ENCODE measurements at places on chromosomes 2 and 18. TPM values are rescaled to one million over a fixed set of nuclear protein-coding genes. Genes with fewer than 3 reads are reported as not detected.

GRCh38 chr2:146461068-146461467 lies 1383.8 kb upstream of the ACVR2A start:
- no peak for DNase-seq

DNA sequence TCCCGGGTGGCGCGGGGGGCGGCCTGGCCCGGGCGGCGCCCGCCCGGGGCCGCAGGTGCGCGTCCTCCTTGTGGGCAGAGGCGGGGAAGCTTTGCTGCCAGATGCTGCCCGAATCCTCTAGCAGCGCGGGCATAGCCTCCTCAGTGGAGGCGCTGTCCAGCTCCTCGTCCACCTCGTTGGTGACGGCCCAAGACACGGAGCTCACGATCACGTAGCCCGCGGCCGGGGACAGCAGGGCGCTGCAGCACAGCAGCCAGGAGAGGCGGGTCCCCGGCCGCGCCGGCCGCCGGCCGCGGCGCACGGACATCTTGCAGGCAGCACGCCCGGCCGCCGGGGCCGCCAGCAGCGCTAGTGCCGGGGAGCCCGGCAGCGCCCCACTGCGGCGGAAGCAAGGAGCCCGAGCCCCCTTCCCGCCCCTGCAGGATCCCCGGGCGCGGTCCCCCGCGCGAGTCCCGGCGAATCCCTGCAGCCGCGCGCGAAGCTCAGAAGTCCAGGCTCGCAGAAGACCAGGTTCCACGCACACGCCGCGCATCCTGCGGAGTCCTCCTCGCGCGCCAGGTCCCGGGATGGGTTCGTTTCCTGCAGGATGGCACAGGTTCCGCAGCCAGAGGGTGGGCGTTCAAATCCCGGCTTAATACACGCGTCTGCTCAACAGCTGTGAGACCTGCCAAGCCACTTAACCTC lies at the start of gene CREG2:
CREG2 (minus strand) TSS at position 353 of the 684 bp plus-strand sequence; CDS start at position 307, 46 bp downstream.
- no peak for DNase-seq

- DNase-seq = no peak
These were observed 88.1 kb downstream of the PRPF40A start for GRCh38 chr2:152629202-152629601.

DNA sequence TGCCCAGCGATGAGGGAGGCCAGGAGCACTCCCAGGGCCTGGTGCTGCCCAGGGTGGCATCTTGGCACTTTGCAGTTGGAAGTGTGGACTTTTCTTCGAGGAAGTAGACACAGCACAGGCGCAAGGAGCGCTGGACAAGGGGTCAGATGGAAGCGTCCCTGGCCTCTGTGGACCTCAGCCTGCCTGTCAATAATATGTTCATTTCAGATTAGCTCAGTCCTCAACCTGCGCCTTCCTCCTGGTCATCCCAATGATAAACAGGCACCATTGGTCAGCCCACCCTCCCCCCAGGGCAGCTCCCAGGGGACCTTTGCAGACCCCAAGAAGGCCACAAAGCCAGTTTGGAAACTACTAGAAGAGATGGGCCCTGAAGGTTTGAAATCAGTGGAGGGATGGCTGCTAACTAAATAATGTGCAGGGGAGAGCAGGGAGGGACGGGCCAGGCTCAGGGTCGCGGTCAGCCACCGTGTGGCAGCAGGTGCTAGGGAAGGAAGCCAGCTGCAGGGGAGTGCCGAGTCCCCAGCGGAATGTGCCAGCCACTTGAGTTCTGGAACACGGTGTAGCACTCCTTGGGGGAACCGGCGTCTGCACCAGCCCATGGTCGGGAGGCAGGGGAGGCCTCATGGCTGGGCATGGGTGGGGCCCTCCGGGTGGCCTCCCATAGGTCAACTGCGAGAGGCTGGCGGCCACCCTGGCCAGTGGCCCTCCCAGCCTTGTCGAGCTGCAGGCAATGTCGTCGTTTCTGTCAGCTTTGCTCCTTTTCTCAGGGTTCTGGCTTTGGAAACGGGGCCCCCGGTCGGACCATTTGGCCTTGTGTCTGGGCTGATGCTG lies 59.9 kb downstream of the ADI1 start:
- no peak for DNase-seq

MOCOS gene
- total RNA-seq = 1.6 TPM

MEP1B gene
- not detected for total RNA-seq

- DNase-seq = no peak
These were observed 43.9 kb downstream of the FOSL2 start for GRCh38 chr2:28436525-28437051.

ABCB11 gene
- total RNA-seq = 0.79 TPM

GRCh38 chr2:168210895-168211570 lies 36.4 kb downstream of the STK39 start:
- peak; percentile 3 for DNase-seq

- DNase-seq = no peak
These were observed 48.4 kb downstream of the LRP1B start for GRCh38 chr2:142082368-142082767.

DNA sequence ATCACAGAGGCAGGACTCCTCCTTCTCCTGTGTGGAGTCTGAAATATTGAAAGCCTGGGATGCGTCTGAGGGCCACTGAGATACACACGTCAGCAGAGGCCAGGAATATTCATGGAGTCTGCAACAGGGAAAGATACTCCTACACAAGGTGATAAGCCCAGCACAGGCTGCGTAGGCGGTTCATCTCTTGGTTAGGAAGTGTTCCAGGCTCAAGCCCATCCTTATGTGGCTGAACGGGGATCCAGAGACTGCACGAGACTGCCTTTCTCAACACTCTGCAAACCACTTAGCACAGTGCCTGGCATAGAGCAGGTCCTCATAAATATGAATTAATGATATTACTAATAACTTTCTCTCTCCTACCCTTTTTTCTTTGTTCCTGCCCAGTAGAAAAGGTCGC lies 29.2 kb upstream of the AGPS start:
- DNase-seq = no peak

DNA sequence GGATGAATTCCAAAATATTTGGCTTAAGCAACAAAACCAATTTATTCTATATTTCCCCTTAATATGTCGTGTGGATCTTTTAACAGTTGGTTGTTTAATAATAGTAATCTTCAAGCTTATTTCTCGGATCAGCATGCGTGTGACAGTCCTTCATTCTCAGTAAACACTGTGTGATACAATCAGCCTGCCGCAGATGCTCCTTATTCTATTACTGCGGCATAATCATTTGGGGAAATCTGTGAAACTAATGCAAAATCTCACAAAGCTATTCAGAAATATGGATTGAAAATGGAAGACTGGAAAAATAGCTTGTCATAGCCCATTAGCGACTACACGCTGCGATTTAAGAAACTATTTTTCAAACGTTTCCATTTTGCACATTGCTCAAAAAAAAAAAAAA lies 36.9 kb downstream of the LINC00305 start:
- no peak for DNase-seq

ZNF385B gene
- total RNA-seq = 0.89 TPM

DNA sequence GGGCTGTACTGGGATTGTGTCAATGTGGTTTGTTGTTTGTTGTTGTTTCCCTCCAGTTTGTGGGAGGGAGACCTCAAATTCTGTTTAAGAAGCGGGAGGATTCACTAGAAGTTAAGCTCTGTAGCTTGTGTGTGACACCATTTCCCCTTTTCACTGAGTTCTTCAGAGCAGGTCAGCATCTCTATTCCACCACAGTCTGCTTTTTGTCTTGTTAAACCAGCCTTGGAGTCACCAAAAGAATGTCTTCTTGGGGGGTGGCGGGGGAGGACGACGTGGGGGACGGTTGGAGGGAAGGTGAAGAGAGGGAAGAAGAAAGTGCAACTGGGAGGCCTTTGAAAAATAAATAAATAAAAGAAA lies 2.3 kb upstream of the BCL11A start:
- no peak for DNase-seq

DNA sequence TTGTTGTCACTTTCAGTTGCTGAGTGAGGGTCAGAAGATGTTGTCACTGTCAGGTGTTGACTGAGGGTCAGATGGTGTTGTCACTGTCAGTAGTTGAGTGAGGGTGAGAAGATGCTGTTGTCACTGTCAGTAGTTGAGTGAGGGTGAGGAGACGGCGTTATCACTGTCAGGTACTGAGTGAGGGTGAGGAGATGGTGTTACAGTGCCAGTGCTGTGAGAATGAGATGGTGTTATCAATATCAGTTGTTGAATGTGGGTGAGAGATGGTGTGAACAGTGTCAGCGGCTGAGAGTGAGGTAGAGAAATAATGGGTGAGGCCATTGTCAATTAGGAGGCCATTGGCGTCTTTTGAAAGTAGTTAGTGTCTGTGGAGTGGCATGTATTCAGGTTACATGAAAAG lies 1.6 kb upstream of the ATP9B start:
- no peak for DNase-seq

- DNase-seq = no peak
These were observed 84.8 kb downstream of the OSBPL6 start for GRCh38 chr2:178279142-178279541.

GRCh38 chr2:96553176-96553956 lies 16.8 kb downstream of the ARID5A start:
- no peak for DNase-seq

DNA sequence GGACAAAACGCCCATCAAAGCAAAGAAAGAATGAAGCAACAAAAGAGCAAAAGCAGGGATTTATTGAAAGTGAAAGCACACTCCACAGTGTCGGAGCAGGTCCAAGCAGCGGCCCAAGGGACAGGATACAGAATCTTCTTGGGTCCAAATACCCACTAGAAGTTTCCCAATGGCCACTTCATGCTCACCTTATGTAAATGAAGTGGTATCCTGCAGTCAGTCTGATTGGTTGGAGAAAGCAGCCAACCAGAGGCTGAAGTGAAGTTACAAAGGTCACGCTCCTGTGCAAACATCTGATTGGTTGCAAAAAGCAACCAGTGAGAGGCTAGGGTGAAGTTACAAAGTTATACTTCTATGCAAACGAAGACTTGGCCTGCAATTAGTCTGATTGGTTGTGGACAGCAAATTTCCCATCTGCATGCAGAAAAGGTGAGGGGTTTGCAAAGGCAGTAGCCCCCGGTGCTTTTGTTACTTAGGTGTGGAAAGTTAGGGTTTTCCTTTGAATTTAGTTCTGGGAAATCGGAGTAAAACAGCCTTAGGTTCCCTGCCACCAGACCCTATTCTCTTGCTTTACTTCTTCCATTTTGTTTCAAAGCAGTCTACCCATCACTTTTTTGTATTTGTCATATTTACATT lies 12.9 kb downstream of the DUSP19 start:
- no peak for DNase-seq

TXNL1 gene
- 28.6 TPM for total RNA-seq

- DNase-seq = peak; percentile 44
These were observed at the start of gene FHL2 for GRCh38 chr2:105398336-105399206. Gene FHL2 (minus strand): TSS chr2:105399051. CDS start chr2:105386516, 12,535 bp downstream.

DNA sequence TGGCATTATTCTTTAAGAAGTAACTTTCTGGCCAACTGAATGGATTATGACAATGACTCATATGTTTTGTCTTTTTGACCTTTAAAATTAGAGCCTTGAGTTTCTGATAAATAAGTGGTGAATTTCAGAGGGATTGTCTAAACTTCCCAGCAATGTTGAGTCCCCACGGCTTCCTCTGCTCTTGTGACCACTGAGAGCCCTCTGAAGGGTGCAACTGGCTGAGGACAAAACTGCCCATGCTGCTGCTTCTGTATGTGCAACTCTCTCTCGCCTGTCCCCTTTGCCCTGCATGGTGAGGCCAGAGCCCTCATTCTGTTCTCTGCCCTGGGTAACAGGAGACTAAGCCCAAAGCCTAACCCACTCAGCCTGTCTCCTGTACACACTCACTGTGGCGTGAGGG lies 52.7 kb upstream of the SLC14A1 start:
- DNase-seq = no peak

POTEC gene
- total RNA-seq = not detected

DNA sequence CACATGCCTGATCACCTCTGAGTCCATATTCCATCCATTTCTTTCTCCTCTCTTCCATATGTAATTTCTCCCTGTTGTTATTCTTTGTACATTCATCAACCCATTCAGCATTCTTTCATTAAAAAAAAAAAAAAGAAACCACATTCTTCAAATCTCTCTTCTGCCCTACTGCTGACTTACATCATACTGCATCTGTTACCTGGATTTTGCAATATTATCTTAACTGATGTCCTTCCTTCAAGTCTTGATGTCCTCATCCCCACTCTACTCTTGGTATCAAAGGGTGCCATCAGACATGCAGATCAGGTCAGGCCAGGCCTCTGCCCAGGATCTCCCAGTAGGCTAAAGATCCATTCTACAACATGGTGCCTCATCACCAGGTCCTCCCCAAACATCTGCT lies 90.6 kb downstream of the SGPP2 start:
- no peak for DNase-seq

DNA sequence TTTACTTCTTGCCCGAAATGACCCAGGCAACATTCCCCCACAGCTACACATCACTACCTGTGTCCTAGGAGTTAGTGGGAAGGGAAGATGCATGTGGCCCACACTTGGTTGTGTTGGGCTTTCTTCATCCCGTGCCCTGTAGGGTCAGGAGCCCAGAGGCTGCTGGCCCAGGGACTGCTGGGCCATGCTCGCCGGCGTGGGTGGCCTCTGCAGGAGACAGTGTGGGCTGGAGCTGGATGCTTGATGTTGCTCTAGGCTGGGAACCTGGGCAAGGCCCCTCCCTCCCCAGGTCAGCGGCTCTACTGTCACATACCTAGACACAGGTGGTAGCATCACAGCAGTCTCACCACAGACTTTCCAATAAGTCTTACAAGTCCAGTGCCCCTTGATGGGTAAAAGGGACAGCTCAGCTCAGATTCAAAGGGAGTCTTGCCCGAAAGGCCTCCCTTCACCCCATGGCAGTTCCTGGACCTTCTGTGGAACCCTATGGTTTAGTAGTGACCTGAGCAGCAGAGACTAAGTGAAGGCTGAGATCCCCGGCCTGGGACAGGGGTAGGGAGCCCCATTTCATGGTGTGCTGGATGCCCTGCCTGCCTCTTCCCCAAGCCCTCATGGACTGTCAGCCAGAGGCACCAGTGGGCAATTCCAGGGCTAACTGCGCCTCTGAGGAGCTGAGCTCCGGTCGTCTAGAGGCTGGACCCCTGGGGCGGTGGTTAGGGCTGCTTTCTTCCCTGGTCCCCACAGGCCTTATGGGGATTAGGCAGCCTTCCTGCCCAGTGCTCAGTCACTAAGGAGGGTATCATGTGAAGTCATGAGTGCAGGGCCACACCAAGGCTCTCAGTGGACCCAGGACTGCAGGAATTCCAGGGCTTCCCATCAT lies 45.4 kb upstream of the FAHD2A start:
- no peak for DNase-seq

MAPK4 gene
- 1.8 TPM for total RNA-seq

OTOS gene
- not detected for total RNA-seq

GRCh38 chr18:31229829-31230228 lies 67.2 kb upstream of the DSC1 start:
- no peak for DNase-seq

Measured in skin of body (tissue), 3 donors.